CD4-positive, alpha-beta T cell treated with Interleukin-6 for 4 hours (primary cell): ENCODE measurements at places on chromosomes 7 and 10.

DNA sequence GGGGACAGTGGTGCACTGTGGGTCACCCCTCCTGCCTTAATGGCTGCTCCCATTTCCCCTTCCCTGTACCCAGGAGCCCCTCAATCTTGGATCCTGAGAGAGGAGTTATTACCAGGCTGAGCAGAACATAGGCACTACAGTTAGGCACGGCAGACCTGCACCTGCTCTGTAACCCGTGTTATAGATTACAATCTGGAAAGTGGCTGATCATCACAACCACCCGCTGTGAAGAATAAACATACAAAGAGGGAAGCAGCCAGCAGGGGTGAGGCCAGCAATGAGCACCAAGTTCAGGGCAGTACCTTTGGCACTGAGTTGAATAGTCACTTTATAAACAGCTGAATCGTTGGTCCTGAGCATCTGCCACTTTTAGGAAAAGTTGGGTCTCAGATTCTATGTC, 1.7 kb downstream of the CDHR1 start:
- DNase-seq, result no peak

- no peak for DNase-seq
Observed at GRCh38 chr7:144399946-144400345, 3.5 kb downstream of the NOBOX start.

DNA sequence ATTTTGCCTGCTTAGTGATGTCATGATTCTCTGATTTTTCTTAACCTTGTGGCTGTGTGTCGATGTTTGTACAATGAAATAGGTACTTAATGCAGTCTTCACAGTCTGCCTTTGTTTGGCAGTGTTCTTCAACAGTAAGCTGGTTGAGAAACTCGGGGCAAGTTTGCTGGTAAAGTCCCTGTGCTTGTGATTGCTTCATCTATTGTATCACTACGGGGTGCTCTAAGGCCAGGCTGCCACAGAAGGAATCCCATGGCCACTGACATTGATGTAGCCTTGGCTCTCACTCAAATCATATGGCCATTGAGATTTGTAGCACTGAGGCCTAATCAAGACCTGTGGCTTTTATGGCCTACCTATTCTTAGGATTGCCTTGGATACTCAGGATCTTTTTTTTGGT, 33.5 kb upstream of the PRSS37 start:
- no peak for DNase-seq

DNA sequence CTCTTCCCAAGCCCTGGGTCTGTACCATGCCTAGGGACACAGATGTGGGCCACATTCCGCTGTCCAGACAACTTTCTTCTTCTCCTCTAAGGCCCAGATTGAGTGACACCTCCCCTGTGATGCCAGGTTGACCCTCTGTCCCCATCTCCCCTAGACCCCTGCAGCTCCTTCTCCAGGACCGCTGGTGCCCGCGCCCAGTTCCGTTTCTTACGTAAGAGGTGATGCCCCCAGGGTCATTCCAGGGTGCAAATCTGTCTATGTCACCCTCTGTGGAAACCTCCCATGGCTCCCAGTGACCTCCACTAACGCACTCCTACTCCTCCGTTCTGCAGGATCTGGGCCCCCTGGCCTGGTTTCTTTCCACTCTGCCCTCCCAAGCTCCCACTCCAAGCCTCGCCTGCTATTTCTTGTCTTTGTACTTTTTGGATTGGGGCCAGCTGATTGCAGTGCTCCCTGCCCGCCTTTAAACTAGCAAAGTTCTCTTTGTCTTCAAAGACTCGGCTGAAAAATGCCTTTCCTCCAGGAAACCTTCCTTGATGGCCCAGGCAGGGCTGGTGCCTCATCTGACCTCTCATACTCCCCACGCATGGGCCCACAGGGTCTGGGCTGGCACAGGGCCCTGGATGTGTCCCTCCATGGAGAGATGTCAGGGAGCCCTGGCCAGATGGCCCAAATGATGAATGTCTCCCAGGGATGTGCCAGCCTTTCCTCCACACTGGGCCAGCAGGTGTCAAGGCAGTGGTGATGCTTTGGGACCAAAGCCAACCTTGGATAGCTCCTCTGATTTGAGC, 21.3 kb upstream of the ELN start:
- no peak for DNase-seq

- DNase-seq, result no peak
Observed at GRCh38 chr7:128939075-128939860, 1.5 kb downstream of the IRF5 start.

DNA sequence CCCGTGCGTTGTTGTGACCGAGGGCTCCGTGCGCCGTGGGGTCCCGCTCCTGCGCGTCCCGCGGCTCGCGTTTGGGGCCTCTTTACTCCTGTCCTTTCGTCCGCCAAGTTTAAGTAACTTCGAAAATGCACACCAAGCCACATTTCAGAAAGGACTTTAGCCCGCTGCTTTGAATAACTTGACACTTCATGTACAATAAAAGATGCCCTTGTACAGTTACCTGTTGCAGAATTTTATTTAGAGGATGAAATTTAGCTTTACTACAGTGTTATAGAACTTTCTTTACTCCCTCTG, 459 bp downstream of the SUGCT start:
- no peak for DNase-seq

DNA sequence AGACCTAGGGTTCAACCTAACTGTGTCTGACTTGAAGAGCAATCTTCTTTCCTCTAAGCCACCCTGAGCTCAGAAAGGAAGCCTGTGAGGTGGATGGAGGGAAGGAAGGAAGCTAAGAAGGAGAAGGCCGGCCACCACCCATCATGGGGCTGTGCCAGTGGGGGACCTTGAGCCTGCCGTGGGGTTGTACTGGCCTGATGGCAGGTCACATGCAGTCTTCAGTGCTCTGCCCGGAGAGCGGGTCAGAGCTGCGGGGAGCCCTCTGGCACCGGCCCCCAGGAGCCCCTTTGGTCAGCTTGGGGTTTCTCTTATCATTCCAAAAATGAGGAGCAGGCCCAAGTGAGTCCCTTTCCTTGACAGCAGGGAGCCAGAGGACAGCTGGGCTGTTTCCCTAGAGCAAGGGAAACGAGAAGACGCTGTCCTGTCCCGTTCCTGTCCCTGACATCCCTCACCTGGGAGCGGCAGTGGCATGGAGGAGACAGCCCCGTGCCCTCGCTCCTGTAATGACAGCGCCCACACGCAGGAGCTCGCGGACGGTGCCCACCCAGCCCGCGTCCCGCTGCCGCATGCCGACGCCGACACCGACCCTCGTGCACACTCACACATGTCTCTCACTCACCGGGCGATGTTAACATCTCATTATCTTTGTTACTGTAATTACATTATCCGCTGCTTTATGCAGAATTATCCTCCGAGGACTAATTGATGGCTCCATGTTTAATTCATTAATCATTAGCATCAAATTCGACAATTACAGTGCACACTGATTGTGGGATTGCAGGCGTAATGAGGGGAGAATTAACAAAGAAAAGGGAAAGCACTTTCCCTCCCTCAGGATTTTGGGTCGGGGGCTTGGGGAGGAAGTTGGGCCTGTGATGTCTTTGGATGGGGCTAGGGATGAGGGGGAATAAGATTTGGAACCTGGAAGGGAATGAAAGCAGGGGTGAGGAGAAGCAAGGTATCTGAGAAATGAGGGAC, 31.3 kb downstream of the GBX1 start:
- no peak for DNase-seq

DNA sequence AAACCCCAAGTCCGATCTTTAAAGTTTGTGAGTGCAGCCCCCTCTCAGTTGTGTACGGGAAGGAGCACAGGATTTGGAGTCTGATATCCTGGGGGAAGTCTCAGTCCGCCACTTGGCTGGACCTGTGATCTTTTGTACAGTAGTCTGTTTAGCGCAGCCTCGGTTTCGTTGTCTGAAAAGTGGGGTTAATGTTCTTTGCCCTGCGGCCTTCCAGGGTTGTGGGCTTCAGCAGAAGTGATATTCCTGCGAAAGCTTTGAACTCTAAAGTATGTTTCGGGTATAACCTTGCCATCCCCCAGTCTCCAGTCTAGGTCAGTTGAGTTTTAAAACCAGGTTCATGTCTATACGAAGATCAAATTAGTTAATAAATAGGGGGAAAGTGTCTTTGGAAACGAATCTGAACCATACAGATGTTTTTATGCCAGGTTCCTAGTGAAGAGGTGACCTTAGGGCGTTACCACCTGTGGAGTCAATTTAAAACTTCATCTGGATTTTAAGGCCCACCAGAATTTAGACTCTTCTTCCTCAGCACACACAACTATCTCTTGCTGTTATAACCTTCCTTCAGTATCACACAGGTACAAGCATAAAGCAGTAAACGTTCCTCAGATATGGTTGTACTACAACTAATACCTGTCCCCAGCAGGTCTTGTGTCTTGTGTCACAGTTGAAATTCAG, 904 bp downstream of the R3HCC1L start:
- no peak for DNase-seq

GRCh38 chr10:72831696-72832409, 61.7 kb upstream of the OIT3 start:
- no peak for DNase-seq
